ENCODE measurements at places on chromosomes 11 and 22.

DNA sequence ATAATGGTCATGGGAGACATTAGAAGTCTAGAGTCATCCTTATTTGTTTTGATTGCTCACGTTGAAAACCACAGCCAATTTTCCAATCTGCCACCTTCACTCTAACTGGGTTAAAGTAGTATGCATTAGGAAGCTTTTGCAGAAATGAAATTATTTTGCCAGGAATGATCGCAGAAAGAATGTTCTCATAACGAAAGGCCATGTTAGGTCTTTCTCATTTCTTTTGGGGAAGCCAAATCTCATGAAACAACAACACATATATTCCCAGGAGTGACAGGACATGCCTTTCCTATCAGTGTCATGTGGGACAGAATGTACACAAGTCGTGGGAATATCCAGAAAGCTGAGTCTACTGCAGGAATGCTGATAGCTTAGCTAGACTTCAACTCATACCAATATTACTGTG is 386.3 kb downstream of the AASDHPPT start:
- no peak for DNase-seq

- no peak for DNase-seq
These were observed 26.5 kb upstream of the KRTAP5-7 start for GRCh38 chr11:71500601-71501021.

DNA sequence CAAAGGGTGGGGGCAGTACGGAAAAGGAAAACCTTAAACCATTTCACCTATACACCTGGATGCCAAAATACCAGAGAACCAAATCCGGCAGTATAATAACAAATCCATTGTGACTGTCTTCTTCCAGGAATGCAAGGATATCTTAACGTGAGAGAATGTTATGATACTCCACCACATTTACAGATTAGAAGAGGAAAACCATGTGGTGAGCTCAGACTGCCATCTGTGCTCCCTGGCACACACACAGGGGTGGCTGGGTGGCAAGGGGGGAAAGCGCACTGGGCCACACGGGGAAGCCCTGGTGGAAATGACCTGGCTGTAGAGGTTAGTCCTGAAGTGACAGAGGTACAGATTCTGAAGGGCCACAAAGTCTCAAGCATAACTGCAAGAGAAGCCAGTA is 9.9 kb downstream of the EIF1AD start:
- no peak for DNase-seq

DNA sequence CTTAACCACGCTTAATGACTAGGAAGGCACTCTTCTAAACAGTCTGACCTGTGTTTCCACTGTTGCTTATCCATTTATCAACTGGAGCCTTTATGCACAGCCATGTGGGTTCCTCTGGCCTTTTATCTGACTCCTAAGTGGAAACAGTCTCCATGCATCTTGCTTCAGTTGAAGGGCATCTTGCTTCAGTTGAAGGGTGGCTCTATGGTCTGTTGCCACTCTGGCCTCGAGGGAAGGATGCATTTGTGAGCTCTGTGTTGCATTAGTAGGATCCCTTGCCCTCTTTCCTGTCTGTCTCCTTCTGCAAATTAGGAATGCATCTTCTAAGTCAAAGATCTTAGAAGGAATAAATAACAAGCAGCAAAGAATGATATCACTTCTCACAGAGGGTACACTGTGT is 25.8 kb upstream of the C11orf96 start:
- DNase-seq = no peak

DNA sequence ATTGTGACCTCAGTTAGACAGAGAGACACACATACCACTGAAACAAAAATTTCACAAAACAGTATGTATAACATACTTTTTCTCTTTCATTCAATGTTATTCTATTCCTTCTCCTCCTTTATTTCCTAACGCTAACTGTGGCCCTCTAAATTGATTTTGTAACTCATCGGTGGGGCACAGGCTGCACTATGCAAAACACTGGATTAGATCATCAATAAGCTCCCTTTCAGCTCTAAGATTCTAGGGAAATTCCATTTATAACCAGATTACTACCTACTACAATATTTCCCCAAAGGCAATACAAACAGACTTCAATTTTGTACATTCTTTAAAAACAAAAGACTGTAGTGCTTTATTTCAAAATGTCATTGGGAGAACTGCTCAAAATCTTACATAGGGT is 6.1 kb downstream of the FJX1 start:
- no peak for DNase-seq

Data from stimulated activated CD4-positive, alpha-beta T cell treated with anti-CD3 and anti-CD28 coated beads, Interleukin-15, amount 100 ng/mL, for 1 hour (primary cell).